Panc1 (cell line): ENCODE measurements at places on chromosomes 7 and 10.
A peak's percentile ranks its signal among the peaks of the same experiment; 100 is the strongest.

- no peak for DNase-seq
Measured at GRCh38 chr10:50416181-50416824, 165.0 kb upstream of the ASAH2 start.

DNA sequence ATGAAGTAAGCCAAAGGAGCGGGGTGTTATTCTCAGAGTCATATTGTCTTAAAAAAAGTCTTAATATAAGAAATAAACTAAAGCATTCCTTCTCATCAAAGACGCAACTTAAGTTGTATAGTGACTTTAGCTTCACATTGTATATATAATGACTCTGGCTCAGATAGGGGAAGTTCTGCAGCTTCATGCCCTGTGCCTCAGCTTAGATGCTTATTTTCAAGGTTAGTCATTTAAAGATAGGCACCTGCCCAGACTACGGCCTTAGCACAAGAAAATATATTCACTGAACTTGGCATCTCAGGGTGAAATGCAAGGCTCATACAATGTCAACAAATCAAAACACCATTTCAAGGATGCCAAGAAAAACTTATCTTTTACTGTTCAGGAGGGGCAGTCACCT is 52.8 kb upstream of the DNAJB12 start:
- no peak for DNase-seq

DNA sequence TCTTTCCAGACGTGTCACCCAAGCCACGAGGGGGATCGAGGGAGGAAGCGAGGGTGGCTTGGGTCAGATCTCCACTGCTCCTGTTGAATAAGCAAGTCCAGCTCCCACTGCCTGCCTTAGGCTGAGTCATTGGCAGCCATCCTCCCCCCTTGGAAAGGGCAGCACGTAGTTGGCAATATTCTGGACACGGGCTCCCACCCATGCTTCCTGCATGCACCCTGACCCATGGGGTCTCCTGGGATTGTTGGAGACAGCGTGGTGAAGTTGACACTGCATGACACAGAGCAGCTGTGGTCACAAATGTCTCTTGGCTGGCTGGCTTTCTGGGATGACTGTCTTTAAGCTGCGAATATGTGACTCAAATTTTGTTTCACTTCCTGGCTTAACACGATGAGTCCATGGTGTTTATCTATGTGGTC is 11.2 kb downstream of the BTBD16 start:
- DNase-seq: no peak

GRCh38 chr10:76869931-76870330 is 767.7 kb downstream of the KCNMA1 start:
- no peak for DNase-seq

DNA sequence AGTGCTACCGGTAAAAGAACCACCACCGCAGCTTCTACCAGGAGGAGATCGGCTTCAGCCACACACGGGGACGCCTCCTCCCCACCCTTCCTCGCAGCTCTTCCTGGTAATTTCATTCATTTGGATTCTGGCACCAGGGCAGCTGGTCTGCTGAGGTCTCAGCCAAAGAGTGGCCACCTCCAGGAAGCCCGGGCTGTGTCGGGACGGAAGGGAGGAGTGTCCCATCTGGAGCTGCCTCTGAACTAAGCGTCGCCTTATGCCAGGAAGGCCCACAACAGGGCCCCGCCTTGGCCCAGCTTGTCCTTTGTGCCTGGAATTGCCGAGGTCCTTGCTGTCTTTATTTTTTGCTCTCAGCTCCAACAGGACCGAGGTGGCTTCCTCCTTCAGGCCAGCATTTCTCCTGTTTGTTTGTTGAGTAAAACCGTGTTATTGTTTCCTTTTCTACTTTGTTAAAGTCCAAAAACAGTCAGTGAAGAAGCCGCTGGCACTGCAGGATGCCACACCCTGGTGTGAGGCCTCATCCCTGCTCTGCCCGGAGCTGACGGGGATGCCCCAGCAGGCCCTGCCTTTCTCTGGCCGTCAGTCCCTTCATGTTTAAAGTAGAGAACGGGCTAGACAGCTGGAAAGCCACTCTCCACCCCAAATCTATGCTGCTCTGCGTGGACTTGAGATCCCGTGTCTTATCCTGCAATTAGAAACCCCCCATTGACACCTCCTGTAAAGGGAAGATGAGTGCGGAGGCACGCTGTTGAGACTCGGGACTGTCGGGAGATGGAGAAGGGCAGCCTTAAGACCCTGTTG is 24.5 kb upstream of the TTYH3 start:
- no peak for DNase-seq

GRCh38 chr7:89623018-89623672 is 531.1 kb upstream of the STEAP1 start:
- DNase-seq: peak; percentile 32

- no peak for DNase-seq
Measured at GRCh38 chr7:4156190-4156589, 525.9 kb upstream of the FOXK1 start.

GRCh38 chr7:96174812-96175211 is 147.1 kb downstream of the SLC25A13 start:
- no peak for DNase-seq

DNA sequence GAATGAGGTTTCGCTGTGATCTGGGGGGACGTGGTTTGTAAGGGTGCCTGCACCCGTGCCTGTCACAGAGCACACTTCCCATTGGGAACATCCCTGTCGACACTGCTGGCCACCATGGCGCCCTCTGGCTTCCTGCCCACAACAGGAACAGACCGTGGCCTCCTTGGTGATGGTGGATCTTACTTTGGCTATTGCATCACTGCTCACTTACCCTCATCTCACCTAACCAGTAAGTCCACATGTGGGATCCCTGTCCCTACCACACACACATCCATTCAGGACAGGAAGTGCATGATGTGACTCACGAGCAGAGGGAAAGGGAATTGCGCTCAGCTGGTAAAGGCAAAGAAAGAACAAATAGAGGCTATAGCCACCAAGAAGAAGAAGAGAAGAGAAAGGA is 26.2 kb upstream of the SEC61G start:
- no peak for DNase-seq

DNA sequence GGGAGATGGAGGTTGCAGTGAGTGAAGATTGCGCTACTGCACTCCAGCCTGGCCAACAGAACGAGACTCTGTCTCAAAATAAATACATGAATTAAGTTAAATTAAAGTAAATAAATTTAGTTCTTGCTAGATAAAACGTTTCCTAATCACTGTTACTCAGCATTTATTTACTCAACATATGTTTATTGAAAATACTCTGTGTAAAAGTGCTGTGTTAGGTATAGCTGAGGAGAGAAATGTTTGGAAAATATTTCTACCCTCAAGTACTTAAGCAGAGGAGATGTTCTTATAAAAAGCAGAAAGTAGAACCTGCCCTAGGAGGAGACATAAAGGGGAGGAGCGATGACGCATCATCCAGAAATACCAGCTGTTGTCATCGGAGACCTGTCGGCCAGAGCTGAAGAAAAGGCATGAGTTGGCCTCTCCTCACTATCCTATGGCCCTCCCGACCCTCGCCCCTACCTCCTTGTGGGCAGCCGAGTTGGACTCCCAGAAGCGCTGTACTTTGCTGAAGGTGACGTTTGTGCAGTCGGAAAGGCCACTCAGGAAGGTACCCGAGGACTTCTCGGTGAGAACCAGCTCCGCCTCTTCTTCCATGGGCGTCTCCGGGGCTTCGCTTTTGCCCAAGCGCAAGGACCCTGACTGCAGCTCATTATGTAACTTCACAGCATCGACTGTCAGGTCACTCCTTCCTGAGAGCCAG is 1.1 kb downstream of the RRP12 start:
- DNase-seq: peak; percentile 80

- DNase-seq: no peak
Measured at GRCh38 chr7:27600247-27600646, 62.4 kb downstream of the HIBADH start.

DNA sequence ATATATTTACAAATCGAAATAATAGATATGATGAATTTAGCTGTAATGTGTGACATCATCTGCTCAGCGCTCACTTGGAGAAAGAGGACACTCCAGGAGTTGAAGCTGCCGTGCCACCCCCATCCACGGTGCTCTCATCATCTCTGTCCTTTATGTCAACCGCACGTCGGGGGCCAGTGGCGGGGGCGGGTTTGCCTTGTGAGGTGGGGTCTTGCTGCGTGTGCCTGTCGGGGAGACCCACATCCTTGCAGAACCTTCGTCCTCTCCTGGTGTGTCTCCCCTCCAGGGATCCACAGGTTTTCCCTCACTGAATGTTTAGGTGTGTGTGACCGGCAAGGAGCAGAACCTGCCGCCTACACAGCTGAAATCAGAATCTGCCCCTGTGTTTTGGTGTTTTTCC is 71.6 kb downstream of the INPP5A start:
- DNase-seq: no peak

GRCh38 chr7:109246330-109247077 is 676.8 kb downstream of the DNAJB9 start:
- no peak for DNase-seq

DNA sequence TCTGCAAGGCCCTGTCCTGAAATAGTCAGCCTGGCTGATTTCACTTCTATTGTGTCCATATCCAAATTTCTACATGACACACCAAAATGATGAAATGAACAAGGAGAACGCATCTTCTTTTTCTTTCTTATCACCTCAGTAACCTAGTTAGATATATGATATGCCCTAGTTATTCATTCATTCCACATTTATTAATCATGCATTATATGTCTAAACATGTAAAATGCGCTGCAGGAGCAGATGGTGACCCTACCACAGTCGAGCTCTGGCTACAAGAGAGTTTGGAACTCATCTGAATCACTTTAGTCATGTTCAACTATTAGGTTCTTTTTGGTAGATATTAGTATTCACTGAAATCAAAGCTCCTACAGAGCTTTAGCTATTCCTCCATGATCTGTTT is 31.8 kb upstream of the VPS41 start:
- no peak for DNase-seq

- no peak for DNase-seq
Measured at GRCh38 chr7:15593382-15593781, 31.6 kb upstream of the AGMO start.

- no peak for DNase-seq
Measured at GRCh38 chr10:26457088-26457487, 18.9 kb downstream of the APBB1IP start.

DNA sequence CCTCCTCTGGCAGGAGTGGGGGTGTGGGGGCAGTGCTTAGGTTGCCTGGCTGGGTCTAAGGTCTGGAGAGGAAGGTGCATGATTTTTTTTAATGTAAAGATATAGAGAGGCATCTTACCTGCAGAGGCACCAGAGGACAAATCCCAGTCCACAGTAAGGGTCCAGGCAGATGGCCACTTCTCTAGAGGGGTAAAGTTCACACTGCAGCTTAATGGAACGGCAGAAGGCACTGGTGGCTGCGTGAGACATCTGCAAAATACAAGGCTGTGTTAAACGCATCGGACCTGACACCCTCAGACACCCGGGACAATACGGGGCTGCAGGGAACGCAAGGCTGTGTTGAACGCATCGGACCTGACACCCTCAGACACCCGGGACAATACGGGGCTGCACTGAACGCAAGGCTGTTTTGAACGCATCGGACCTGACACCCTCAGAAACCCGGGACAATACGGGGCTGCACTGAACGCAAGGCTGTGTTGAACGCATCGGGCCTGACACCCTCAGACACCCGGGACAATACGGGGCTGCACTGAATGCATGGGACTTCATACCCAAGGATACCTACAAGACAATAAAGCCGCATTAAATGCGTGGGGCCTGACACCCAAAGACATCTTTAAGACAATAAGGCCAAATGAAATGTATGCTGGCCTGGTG is 206.0 kb downstream of the ZMYND11 start:
- DNase-seq: no peak

- no peak for DNase-seq
Measured at GRCh38 chr7:127437241-127437640, 44.7 kb upstream of the ZNF800 start.

DNA sequence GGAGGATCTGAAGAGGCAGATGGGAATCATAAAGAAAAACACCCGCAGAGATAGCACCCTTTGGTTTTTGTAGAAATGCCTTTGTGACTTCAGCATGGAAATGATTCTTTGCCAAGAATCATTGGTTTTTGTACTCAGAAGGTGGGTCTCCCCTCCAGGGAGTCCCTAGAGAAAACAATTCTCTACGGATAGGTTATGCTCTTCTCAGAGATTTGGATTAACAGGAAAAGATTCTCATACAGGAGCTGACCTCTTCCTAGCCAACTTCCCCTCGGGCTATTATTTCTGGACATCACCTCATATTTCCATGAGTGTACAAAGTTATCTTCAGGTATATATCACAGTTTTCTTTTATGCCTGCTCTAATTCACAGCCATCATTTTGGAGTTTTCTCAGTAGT is 274.2 kb upstream of the HABP2 start:
- no peak for DNase-seq

GRCh38 chr10:120327675-120328074 is 129.4 kb upstream of the PLPP4 start:
- no peak for DNase-seq

- DNase-seq: peak; percentile 24
Measured at GRCh38 chr7:154953006-154953684, 49.8 kb downstream of the PAXIP1 start.

DNA sequence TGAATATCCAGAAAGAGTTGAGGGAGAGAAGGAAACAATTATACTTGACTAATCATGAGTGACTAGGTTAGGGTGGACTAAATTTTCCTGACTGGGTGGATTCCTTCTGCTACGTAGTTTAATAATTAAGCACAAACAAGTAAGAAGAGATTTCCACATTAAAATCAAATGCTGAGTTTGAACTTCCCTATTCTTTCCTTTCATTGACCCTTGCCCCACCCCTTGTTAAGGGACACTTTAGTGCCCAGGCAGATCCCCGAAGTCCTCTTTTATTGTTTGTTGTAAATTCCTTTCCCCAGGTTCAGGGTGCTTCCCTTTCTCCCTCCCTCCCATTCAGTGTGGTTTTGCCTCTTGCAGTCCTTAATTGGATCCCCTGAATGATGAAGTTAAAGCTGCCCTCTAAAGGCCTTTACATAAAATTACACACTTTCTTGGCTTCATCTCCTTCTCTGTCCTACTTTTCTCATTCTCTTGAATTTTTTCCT is 8.8 kb upstream of the SPAM1 start:
- DNase-seq: no peak

- peak; percentile 54 for DNase-seq
Measured at GRCh38 chr10:1715821-1716220, 21.5 kb downstream of the ADARB2 start.

DNA sequence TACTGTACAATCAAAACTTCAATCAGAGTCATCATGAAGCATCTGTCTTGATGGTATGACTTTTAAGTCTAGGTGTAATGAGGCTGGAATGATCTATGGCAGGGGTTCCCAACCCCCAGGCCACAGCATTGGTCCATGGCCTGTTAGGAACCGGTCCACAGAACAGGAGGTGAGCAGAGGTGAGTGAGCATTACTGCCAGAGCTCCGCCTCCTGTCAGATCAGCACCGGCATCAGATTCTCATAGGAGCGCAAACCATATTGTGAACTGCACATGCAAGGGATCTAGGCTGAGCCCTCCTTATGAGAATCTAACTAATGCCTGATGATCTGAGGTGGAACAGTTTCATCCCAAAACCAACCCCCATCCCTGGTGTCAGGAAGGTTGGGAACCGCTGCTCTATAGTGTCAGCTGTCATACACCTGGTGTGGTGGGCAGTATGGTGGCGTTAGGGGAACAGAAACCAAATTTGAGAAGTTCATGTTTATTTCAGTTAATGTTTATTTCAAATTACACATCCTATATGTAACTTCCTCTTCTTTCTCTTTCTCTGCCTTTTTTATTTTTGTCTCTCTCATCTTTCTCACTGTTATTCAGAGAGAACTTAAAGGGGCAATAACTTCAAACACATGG is 432.6 kb downstream of the TNS3 start:
- DNase-seq: no peak
